ENCODE measurements at places on chromosomes 2 and 18. TPM values are rescaled to one million over a fixed set of nuclear protein-coding genes. Genes with fewer than 3 reads are reported as not detected.

- no peak for DNase-seq
- H3K27me3 ChIP-seq: no peaks in the 10 kb centered on the region
- H3K4me3 ChIP-seq: no peak overlapping the region
- H3K36me3 ChIP-seq: peaks cover 3% of the 10 kb centered on the region
- peaks cover 5% of the 10 kb centered on the region for H3K4me1 ChIP-seq
- no peak overlapping the region for H3K27ac ChIP-seq
Observed at GRCh38 chr2:128092656-128093055, 1.7 kb downstream of the UGGT1 start.

MAP3K19 gene
- 0.03 TPM for polyA plus RNA-seq

GPR45 gene
- polyA plus RNA-seq: 0.12 TPM

- no peak overlapping the region for H3K27ac ChIP-seq
- no peak for DNase-seq
- H3K4me1 ChIP-seq: peaks cover 3% of the 10 kb centered on the region
- H3K4me3 ChIP-seq: no peak overlapping the region
- no peaks in the 10 kb centered on the region for H3K36me3 ChIP-seq
- no peaks in the 10 kb centered on the region for H3K27me3 ChIP-seq
Observed at GRCh38 chr2:64054161-64054915, 35.1 kb upstream of the VPS54 start.

- no peak for DNase-seq
- H3K4me3 ChIP-seq: no peak overlapping the region
- no peaks in the 10 kb centered on the region for H3K4me1 ChIP-seq
- peaks cover 2% of the 10 kb centered on the region for H3K36me3 ChIP-seq
Observed at GRCh38 chr2:233153146-233153798, 93.1 kb downstream of the INPP5D start.
